ENCODE measurements at places on chromosomes 11 and 22.
A peak's percentile ranks its signal among the peaks of the same experiment; 100 is the strongest.

DNA sequence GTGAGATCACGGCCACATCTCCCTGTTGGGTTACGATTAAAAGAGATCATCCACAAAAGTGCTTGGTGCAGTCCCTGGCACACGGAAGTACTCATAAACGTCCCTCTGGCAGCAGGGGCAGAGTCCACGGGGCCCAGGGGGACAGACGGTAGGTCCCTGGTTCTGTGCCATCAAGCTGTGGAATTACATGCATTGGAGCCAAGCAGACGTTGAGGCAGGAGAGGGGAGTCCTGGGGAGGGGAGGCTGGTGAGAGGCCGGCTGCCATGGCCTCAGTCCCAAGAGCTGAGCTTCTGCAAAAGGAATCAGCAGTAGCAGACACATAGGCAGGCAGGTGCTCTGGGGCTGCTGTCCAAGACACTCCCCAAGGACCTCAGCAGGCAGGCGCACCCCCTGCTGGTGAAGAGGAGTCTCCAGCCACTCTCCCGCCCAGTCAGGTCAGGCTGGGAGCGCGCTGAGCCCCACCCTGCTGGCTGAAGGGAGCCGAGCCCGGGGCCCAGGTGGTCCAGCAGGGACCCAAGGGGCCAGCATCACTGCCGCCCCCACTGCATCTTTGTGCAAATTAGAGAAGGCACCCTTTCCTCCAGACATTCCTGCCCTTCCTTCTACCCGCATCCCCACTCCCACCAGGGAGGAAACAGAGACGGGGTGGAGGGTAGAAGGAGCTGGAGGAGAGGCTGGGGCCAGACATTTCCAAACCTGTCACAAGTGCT, 7.6 kb upstream of the KCTD17 start:
- DNase-seq: peak; percentile 86

GRCh38 chr11:130439160-130439519, 9.3 kb upstream of the ADAMTS15 start:
- no peak for DNase-seq

DNA sequence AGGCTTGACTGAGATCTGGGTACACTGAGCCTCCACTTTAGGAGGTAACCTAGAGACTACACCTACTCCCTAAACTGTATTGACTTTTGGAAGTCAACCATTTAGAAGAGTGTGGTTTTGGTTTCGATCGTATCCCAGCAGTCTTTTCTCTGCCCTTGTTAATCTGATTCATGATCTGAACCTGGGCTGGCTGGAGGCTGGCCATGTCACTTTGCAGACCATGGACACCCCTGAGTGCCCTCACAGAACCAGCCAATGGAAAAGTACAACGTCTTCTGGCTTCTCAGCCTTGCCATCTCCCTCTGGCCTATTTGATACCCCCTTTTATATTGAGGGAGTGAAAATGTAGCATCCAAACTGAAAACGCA, 10.8 kb downstream of the EHF start:
- DNase-seq: no peak

DNA sequence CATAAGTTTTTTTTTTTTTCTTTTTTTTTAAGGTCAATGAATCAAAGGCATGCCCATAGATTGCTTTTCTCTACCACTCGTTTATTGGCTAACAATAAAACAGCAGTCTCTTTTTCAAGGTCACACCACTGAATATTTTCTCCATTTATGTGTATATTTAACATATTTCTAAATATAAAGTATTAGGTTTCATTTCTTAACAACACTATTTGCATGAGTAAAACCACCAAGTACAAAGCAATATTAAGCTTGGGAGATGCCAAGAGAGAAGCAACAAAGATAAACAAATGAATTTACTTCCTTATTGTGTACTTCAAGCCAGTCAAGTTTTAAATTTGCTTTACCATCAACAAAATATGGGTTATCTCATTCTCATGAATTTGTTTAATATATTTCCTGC, 708.9 kb upstream of the CCDC179 start:
- no peak for DNase-seq

DNA sequence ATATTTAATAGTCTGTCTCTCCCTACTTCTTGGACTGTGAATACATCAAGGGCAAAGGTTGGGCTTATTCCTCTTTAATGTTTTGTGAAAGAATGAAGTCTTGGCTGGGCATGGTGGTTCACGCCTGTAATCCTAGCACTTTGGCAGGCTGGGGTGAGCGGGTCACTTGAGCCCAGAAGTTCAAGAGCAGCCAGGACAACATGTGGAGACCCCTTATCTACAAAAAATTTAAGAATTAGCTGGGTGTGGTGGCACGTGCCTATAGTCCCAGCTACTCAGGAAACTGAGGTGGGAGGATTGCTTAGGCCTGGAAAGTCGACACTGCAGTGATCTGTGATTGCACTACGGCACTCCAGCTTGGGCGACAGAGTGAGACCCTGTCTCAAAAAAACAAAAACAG, 20.2 kb downstream of the RNF121 start:
- no peak for DNase-seq

- no peak for DNase-seq
These were observed at the start of gene P2RX3 for GRCh38 chr11:57338142-57338541. Gene P2RX3 (plus strand): TSS chr11:57338352. CDS start chr11:57338551, 199 bp downstream.

GRCh38 chr11:78202733-78203167, 14.0 kb downstream of the USP35 start:
- DNase-seq: no peak

- DNase-seq: no peak
These were observed 20.8 kb downstream of the TAF1D start for GRCh38 chr11:93720522-93720921.

DNA sequence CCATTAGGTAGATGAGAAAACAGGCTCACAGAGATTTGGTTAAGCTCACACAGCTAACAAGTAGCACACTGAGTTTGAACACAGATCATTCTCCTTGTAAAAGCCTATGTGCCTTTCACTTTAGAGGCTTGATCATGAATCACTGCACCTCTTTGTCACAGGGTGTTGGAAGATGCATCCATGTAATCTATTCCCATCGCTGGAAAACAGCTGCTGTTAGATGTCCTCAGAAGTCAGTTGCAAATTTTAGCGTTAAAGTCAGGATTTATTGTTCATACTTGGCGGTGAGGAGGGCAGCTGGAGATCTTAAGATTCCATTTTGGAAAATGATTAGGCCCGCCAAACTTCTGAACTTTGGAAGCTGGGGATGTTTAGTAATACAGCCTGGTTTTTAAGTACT, 2.6 kb downstream of the CNTF start:
- no peak for DNase-seq

Measured in GM12891 (cell line).